Right renal pelvis (tissue), 4 donors: ENCODE measurements at places on chromosomes 12 and 14. TPM values are rescaled to one million over a fixed set of nuclear protein-coding genes. Genes with fewer than 3 reads are reported as not detected.

DNA sequence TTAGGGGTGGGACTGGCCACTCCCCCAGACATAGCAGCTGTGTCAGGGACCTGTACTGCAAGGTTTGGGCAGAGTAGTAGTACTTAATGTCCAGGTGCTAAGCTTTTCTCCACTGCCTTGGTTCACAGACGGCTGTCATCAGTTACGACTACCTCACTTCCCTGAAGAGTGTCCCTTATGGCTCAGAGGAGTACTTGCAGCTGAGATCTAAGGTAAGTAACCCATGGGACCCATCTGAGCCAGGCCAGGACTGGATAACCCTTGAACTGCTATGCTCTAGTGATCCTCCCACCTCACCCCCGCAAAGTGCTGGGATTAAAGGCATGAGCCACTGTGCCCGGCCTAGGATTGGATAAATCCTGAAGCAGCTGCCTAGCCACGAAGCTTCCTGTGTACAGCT lies 22.4 kb downstream of the ADCK1 start:
- DNase-seq = no peak

DNA sequence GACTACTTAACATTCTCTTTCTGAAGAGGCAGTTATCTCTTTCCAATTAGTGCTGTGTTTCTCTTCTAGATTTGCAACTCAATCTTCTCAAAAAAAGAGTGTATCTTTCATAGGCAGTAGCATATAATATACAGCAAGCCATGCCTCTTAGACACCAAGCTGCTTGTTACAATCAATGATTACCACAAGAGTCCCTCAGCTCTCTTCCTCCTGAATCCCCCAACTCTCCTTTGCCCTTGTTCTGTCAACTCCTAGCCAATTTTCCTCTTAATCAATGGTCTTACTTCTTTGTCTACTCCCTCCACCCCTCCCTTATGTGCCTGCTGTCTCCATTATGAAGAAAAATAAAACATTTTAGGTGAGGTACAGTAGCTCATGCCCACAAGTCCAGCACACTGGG lies 2.6 kb downstream of the TMTC1 start:
- DNase-seq = no peak

The CFAP251 gene
- 9.6 TPM for polyA plus RNA-seq

The MBIP gene
- polyA plus RNA-seq = 60.4 TPM

The IL26 gene
- not detected for polyA plus RNA-seq
